Activated CD4-positive, alpha-beta memory T cell treated with anti-CD3 and anti-CD28 coated beads, Interleukin-2, amount 10 ng/mL, durations not matched to agents 7 days and 5 days (primary cell): ENCODE measurements at places on chromosomes 7 and 10. TPM values are rescaled to one million over a fixed set of nuclear protein-coding genes. Genes with fewer than 3 reads are reported as not detected.

GRCh38 chr10:3897156-3897555 is 112.1 kb upstream of the KLF6 start:
- no peak for DNase-seq

MBL2 gene
- not detected for total RNA-seq

- no peak for DNase-seq
Measured at GRCh38 chr10:114053946-114054345, 10.3 kb downstream of the ADRB1 start.

GRCh38 chr7:45390731-45391130 is 183.4 kb upstream of the ADCY1 start:
- DNase-seq = no peak

SAMD9 gene
- total RNA-seq = 92.0 TPM

DNA sequence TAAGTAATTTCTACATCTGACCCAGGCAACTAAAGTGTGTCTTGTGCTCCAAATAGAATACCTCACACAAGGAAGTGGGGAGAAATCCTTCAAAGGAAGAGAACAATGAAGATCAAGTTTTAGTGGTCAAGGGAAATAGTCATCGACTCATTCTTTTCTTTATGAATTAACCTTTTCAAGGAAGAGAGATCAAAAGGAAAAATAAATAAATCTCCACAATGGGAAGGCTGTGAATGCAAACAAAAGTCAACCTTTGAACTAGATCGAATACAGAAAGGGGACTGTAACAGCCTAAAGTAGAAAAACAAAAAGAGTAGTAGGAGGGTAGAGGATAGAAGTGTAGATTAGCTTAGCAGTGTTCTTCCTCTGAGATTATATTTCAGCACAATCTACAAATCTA is 274.6 kb upstream of the COBL start:
- no peak for DNase-seq

GRCh38 chr7:90709501-90710465 is 113.7 kb downstream of the CDK14 start:
- DNase-seq = no peak

- no peak for DNase-seq
Measured at GRCh38 chr10:116688741-116689495, 53.4 kb downstream of the HSPA12A start.

DNA sequence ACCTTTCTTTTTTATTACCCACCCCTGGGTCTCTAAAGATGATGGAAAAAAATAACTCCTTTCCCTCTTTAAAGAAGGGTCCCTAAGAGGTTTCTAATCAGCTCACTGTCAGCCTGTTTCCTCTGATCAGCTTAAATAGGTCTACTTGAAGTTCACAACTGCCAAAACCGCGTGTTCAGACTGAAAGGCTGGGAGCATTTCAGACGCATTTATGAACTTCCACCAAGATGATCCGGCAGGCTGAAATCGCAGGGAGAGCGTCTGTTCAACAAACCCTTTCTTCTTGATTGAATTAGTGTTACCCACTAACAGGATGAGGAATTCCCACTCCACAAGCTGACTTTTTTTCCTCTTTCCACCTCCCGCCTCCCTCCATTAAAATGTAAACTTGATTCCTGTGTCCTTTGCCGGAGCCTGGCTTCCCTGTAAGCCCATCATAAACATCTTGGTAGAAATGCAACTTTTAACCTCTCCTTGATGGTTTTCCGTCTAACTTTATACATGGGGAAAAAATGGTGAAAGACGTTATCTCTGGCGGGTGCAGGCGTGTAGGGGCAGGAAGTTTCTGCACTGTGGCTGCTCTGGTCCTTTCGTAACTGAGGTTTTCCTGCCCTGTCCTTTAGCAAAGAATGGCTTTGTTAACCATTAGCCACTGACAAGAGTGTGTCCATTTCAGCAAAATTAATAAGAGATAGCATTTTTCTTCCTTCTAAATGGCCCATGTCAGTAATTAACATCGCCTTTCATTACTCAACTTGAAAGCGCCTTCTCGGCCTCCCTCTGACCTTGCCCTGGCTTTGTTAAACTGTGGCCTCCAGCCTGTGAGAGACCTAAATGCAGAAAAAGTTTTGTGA is 130.7 kb downstream of the BAMBI start:
- DNase-seq = no peak

PODXL gene
- total RNA-seq = 1.6 TPM

FAM3C gene
- total RNA-seq = 41.0 TPM

DNA sequence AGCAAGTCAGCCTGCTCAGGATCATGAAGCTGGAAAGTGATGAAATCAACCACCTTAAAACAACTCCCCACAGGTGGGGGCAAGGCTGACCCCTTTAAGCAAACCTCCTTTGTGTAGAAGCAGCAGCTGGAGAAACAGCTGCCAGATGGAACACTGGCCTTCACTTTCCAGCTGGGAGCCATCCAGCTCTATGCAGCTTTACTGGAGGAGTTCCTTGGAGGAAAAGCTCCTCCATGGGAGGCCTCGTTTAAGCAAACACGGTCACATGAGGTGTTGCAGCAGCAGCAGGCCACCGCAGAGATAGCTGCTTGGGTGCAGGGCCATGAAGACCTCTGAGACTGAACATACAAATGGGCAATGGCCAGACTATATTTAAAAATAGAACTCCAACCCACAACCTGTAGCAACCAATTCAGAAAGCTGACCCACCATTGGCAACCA is 13.0 kb upstream of the DLG5 start:
- DNase-seq = no peak

TAS2R60 gene
- total RNA-seq = not detected

- DNase-seq = no peak
Measured at GRCh38 chr7:40463446-40463845, 328.6 kb downstream of the SUGCT start.

AKR1E2 gene
- 4.0 TPM for total RNA-seq

MYPN gene
- total RNA-seq = not detected

- DNase-seq = no peak
Measured at GRCh38 chr10:83253011-83253671, 886.2 kb upstream of the GHITM start.
